ENCODE measurements at places on chromosomes 3 and 15.

GRCh38 chr15:58462547-58462946 is 30.8 kb downstream of the LIPC start:
- peak; percentile 75 for DNase-seq

- DNase-seq: no peak
Measured at GRCh38 chr3:189108067-189108466, 63.7 kb upstream of the TPRG1 start.

GRCh38 chr15:77702211-77702957 is 69.7 kb upstream of the LINGO1 start:
- peak; percentile 56 for DNase-seq

DNA sequence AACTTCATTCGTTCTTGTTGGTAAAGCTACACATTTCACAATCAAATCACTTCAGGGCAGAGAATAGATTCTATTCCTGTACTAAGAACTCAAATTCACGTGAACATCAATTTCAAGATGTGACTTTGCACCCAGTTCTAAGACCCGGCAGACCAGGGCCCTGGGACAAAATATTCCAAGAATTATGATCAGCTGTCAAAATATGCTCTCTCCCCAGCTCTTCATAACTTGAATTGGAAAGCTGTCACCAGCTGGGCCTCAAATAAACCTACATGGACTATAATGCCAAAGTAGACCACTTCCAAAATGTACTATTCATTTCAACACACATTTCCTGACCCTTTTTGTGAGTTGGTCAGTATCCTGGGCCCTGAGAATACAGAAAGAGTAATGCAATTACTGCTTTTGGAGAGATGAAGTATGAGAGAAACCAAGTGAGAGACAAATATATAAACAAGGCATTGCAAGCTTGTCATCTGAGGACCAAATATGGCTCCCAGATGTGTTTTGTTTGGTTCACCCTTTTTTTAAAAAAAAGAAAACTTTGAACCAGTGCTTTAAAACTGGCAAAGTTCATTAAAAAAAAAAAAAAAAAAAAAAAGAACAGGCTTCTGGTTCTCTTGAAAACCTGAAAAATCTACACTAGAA is 14.9 kb downstream of the MAGI1 start:
- no peak for DNase-seq

DNA sequence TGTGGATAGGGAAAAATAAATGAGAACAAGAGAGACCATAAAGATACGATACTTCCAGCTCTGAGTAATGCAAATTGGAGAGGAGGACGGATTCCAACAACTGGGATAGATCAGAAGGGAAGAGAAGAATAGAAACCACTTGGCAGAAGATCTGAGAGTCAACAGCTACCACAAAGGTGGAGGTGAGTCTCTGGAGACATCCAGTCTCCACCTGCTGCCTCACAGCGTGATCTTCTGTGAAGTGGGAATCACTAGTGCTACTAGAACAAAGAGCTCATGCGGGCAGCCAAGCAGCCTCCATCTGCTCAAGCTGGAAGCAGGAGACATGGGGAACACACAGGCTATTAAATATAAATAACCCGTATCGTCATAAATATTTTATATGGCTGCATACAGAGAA is 558.5 kb upstream of the CFAP20DC start:
- DNase-seq: no peak

- DNase-seq: peak; percentile 15
Measured at GRCh38 chr15:68431792-68432401, at the start of gene ITGA11. ITGA11 (minus strand) TSS chr15:68432163; CDS start chr15:68432066, 97 bp downstream.

DNA sequence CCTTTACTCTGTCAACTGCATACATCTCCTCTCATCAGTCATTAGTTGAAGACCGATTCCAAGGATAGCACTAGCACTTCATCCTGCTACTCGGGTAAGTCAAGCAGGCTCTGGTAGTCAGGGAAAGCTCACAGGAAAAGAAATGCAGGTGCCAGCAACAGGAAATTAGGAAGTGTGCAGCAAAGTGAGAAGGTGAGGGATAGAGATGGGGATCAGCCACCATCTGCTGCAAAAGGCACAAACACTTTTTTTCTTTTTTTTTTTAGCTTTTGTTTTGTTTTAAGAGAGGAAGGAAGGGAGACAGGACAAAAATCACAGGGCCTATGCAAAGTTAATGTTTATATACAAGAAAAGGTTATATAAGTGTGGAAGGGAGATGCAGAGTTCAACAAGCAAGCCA is 9.0 kb upstream of the BTLA start:
- DNase-seq: no peak

- DNase-seq: no peak
Measured at GRCh38 chr15:100731267-100732152, 129.1 kb downstream of the ASB7 start.

- DNase-seq: peak; percentile 47
Measured at GRCh38 chr3:49004352-49005302, 2.6 kb upstream of the WDR6 start.

GRCh38 chr15:46956456-46956855 is 760.8 kb upstream of the SEMA6D start:
- DNase-seq: no peak

DNA sequence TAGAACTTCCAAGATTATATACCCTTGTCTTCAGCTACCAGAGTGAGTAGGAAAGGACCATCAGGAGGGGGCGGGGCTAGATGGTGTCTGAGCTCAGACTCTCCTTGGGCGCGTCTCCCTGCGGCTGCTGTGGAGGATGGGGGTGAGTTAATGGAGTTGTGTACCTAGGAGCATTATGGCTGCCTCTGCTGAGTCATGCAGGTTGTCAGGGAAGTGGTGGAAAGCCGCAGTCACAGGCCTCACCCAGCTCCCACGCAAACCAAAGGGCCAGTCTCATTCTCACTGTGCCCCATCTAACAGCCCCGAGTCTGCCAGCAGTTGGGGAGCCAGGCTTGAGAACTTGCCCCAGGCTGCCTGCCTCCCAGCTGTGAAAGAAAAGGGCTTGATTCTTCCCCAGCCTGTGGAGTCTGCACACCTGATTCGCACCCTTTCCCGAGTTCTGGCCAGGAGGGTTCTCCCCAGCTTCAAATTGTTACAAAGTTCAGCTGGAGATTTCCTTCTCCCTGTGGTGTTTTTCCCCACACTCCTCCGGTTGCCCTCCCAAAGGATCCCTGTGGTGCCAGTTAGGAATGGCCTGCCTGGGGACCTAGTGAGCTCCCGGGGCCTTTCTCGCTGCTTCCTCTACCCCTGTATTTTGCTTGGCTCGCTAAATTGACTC is 143.3 kb downstream of the HCN4 start:
- peak; percentile 19 for DNase-seq

DNA sequence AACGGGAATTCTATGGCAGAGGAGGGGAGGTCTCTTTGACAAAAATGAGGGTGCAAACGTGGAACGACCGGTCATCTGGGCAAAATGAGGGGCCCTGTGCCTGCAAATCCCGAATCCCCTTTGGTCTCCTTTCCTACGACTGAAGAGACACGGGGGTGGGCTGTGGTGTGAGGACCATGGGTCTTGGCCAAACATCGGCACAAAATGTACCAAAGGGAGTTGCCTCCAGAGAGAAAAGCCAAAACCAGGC is 498 bp downstream of the ZNF280D start:
- DNase-seq: no peak

DNA sequence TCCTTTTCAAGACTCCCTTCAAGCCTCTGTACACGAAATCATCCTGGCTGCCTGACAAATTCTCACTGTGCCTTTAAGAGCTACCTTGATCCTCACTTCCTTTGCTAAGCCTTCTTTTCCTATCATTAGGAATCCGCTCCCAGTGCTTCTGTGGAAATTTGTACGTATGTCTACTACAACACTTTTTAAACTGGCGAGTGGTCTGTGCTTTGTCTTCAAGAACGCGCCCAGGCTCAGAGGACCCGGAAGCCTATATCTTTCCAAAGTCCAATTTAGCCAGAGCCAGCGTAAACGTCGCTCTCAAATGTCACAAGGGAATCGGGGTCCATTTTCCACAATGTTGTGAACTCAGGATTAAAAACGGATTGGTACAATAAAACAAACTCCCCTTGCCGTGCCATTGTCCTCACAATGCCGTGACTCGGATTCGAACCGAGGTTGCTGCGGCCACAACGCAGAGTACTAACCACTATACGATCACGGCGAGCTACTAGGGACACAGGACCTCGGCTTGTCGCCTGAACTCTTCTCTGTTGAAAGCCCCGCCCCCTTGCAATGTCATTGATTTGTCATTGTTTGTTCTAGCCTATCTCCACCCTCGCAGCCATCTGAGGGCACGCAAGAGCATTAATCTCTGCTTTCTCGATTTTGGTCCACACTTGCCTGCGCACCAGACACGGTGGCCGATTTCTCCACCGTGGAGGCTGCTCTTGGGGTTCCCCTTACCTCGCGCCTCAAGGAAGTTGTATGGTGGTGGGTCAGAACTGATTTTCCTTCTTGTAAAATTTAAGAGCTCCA is 12.4 kb upstream of the SHF start:
- peak; percentile 94 for DNase-seq

DNA sequence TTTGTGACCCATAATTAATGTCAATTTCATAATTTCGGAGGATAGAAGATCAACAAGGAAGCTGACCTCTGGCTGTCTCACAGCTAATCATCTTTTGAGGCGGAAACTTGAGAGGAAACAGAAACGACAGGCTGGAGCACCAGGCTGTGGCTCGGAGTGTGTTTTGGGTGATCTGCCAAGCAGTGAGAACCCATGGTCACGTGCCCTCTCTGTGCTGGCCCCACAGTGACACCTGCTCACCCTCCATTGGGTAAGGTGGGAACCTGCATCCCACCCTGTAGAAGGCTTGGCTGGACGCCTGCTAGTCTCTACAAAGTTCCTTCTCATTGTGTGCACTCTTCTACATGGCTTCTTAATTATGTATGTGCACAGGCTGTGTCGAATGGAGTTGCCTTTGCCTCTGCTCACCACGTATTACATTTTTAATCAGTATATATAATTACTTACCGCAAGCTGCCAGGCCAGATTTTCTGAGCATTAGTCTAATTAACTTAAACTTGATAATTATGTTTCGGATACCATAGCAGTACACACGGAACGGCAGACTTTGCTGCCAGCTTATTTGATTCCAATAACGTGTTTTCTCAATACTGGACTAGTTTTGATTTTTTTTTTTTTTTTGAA is 719.4 kb upstream of the CFAP20DC start:
- DNase-seq: no peak

GRCh38 chr15:77292969-77293558 is 126.8 kb downstream of the PEAK1 start:
- no peak for DNase-seq
